Left lung (tissue), 14 donors: ENCODE measurements at places on chromosomes 7 and 10.
A peak's percentile ranks its signal among the peaks of the same experiment; 100 is the strongest.

GRCh38 chr7:151399906-151400305 is 9.9 kb downstream of the WDR86 start:
- H3K36me3 ChIP-seq: no peaks in the 10 kb centered on the region
- DNase-seq: no peak
- H3K4me3 ChIP-seq: no peak overlapping the region

- DNase-seq: no peak
- H3K4me1 ChIP-seq: no peaks in the 10 kb centered on the region
- H3K4me3 ChIP-seq: no peak overlapping the region
- no peak overlapping the region for H3K27ac ChIP-seq
- H3K36me3 ChIP-seq: no peaks in the 10 kb centered on the region
Observed at GRCh38 chr10:88913788-88914187, 33.7 kb downstream of the STAMBPL1 start.

GRCh38 chr10:117137031-117137910 is 799 bp downstream of the VAX1 start:
- H3K27me3 ChIP-seq: peaks cover 100% of the 10 kb centered on the region
- H3K27ac ChIP-seq: no peak overlapping the region
- peaks cover 7% of the 10 kb centered on the region for H3K4me1 ChIP-seq
- H3K4me3 ChIP-seq: peak overlapping the region; percentile 15
- no peak for DNase-seq
- no peaks in the 10 kb centered on the region for H3K36me3 ChIP-seq

GRCh38 chr10:73779539-73780197 is 2.2 kb upstream of the CHCHD1 start:
- H3K4me1 ChIP-seq: peaks cover 64% of the 10 kb centered on the region
- no peak overlapping the region for H3K4me3 ChIP-seq
- peaks cover 50% of the 10 kb centered on the region for H3K36me3 ChIP-seq
- DNase-seq: no peak
- no peaks in the 10 kb centered on the region for H3K27me3 ChIP-seq

DNA sequence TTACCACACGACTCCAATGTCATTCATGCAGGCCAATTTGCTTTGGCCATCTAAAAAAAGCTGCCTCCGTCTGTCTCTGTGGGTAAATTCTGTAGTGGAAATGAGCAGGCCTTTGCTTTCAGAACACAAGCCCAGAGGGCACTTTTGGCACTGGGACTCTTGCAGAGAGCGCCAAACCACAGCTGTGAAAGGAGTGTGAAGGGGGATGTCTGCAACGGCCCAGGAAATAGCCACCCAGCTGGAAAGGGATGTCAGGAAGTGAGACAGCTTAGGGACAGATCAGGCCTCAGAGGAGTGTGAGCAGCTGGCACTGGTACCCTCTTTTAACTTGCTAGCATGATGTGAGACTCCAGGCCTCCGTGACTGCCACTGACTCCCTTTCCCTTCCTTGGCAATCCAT is 152.4 kb downstream of the DKK1 start:
- no peak overlapping the region for H3K4me3 ChIP-seq
- no peaks in the 10 kb centered on the region for H3K36me3 ChIP-seq
- H3K4me1 ChIP-seq: no peaks in the 10 kb centered on the region
- no peaks in the 10 kb centered on the region for H3K27me3 ChIP-seq
- H3K27ac ChIP-seq: no peak overlapping the region
